ENCODE measurements at places on chromosomes 2 and 18.

DNA sequence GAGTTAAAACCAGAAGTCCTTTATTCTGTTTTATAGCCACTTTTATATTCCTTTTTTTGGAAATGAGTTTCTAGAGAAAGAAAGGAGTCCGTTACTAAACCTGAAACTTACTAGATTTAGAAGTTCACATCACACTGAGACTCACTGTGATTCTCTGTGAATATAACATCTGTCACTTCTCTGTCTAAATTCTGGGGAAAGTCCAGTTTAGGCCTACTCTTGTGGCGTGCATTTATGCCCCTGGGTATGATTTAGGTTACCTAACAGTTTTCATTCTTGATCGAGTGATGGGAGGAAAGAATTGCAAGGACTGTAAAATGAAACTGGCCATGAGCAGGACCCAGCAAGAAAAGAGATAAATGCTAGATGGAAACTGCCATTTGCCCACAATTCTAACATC lies 449.6 kb downstream of the SPAG16 start:
- DNase-seq = no peak

DNA sequence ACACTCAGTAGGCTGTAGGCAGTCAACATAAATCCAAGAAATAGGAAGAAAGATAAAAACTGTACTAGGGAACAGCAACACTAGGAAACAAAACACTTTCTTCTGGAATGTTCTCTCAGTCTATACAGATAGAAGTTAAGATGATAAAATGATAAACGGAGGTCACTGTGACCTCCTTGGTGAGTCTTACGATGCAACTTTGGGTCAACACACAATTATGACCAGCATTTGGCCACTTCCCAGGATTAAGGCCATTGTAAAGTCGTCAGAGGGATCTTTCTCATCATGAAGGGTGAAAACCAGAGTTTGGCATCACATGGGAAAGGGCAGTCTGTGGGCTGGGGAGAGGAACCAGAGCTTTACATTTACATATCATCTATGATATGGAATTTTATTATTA lies 33.4 kb downstream of the LAMA3 start:
- no peak for DNase-seq

GRCh38 chr18:49621717-49622351 lies 60.0 kb downstream of the LIPG start:
- no peak for DNase-seq

DNA sequence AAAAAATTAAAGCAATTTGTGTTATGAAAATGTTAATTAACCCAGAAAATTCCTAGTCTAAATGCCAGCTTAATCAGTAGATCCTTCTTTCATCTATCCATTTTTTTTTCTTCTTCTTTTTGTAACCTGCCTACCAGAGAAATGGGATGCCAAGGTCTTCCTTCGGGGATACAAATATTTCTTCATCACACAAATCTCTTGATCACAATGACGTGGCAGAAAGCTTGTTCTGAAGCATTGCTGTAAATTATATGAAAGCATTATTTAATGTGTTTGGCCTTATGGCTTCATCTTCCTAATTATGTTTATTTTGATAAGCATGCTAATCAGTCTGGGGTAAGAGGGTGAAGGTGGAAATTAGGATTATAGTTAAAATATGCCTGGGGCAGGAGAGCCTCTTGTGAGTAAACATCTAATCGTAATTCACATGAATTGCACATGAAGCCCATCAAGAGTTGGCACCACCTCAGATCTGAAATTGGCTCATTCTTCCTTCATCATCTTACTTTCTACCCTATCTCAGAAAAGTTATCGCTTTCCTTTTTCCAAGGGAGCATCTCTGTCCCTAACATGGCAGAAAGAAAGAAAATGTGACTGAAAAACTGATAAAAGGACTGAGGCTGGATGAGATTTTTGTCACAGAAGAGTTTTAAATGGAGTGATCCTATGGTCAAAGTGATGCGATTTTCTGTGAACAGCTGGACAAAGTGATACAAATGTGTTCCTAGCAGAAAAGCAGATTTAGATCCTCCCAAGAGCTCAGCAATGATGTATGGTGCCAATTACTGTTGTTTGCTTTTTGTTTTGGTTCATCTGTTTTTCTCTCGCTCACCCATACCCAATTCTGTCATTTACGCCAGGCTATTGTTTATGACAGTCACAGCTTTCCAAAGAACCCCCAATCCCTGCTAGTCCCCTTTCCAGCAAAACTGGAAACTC lies 76.9 kb upstream of the PMAIP1 start:
- DNase-seq = no peak

GRCh38 chr2:232879618-232880494 lies 9.8 kb downstream of the SNORC start:
- DNase-seq = no peak

GRCh38 chr18:76977108-76977621 lies 154.8 kb downstream of the ZNF236 start:
- no peak for DNase-seq

GRCh38 chr2:182283512-182283911 lies 143.3 kb downstream of the PDE1A start:
- no peak for DNase-seq

GRCh38 chr2:199409759-199410529 lies 47.8 kb downstream of the SATB2 start:
- no peak for DNase-seq

DNA sequence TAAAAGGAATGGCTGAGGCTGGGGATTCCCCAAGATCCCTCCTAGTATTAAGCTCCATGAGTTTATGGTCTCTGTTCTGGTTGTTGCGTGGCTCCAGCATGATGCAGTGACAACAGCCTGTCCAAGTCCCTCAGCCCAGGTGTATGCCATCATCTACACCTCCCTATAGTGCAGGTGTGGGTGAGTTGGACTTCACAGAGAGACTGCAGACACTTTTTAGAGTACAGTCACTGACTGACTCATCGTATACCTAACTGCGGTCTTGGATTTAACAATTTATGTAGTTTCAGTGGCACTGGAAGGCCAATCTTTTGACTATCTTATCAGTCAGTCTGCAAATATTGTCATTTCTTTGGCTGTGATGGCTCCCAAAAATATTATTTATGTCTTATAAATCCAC lies 415.0 kb downstream of the TMX3 start:
- no peak for DNase-seq

GRCh38 chr2:65504814-65505697 lies 72.7 kb upstream of the SPRED2 start:
- DNase-seq = peak; percentile 33

GRCh38 chr2:22276696-22277095 lies 1108.3 kb upstream of the KLHL29 start:
- no peak for DNase-seq

GRCh38 chr2:224127871-224128501 lies 88.9 kb upstream of the SERPINE2 start:
- DNase-seq = no peak

DNA sequence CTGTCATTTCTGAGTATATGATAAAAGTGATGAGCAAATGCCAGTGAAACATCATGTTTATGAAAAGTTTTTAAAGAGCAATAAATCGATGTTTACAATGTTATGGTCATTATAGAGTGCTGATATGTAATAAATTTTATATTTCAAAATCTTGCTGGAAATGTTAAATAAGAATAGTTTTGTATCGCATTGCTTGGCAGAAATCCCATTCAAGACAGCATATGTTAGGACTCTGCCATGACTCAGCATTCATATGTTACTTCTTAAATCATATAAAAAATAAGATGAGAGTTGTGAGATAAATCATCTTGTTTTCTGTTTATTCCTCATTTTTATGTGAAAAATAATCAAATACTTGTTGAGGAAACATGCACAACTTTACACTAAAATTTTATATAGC lies 949.9 kb upstream of the NRXN1 start:
- no peak for DNase-seq

GRCh38 chr2:76163860-76164259 lies 453.1 kb upstream of the GCFC2 start:
- no peak for DNase-seq

DNA sequence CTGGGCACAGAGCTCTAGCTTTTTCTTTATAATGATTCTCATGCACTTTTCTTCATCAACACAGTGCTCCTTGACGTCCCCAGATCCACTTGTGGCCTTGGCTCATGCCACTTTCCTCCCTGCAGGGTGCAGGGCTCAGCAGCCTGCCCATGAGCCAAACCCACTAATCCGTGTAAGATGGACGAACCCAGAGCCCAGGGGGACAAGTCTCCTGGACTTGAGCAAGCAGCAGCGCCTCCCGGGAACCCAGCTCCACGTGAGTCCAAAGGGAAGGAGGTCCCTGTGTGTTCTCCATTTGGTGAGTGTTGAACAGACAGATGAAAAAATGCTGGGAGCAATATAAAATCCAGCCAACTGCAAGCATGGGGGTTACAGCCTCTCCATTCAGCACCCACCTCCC lies 470.6 kb upstream of the HS6ST1 start:
- no peak for DNase-seq

GRCh38 chr2:36549165-36549574 lies 48.8 kb downstream of the FEZ2 start:
- DNase-seq = no peak

GRCh38 chr2:144645083-144645778 lies 125.3 kb upstream of the ZEB2 start:
- no peak for DNase-seq

DNA sequence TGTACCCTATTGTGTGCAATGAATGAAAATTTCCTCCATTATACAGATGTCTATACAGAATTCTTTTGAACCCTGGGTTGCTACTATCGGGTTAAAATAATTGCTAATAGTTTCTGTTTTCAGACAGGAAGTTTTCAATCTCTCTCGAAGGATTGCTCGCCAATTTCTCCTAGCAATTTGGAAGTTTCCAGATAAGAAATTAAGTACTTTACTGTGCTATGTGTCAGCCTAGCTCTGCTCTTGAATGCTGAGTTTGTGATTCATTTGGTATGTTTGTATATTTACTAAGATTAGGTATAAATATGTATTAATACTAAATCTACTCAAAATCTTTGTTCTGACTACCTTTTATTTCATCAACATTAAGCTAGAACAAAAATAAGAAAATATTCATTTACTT lies 74.6 kb upstream of the ARL5A start:
- no peak for DNase-seq

DNA sequence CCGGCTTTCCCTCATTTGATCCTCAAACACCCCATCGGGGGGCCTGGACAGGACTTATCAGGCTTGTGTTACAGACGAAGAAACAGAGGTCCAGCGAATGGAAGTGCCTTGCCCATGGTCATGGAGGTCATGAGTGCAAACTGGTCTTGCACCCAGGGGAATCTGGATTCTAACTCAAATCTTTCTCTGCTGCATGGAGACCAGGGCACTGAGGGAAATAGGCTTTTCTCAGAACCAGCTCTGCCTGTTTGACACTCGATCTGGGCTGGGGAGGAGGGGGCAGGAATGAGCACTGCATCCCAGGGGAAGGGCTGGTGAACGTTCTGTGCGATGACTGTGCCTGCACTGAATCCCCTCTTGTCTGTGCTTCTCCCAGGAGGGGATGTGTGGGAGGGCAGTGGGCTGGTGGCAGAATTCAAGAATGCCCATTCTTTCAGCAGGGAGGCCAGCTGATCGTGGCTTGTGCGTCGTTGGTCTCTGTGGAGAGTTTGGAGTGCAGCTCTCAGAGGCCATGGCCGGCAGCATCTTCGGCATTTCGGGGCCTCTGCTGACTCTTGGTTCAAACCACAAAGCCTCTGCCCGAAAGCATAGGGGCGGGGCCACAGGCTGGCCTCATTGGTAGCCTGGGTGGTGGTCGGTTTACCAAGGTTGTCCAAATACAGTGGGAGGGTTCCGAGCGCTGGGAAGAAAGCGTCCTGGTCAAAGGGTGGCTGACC lies 171.6 kb downstream of the DDX1 start:
- no peak for DNase-seq

- no peak for DNase-seq
Measured at GRCh38 chr2:118774458-118775133, 72.9 kb downstream of the EN1 start.

DNA sequence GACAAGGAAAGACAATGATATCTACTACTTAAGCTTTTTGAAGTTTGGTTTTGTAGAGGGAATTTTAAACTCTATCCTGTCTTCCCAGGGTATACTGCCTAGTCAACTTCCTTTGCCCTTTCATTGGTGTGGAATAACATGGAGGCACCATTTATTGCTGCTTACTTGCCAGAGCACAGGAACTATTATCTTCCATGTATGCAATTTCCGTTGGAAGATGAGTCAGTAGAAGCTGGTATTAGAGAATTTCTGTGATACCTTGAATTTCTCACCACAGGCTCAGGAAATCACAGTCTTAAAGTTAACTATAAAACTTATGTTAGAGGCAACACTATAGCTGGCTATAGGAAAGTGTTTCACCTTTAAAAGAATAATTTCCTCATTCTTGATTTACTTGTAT lies 40.9 kb upstream of the RGPD4 start:
- DNase-seq = no peak

GRCh38 chr2:25483607-25484266 lies 142.0 kb upstream of the DNMT3A start:
- DNase-seq = no peak

DNA sequence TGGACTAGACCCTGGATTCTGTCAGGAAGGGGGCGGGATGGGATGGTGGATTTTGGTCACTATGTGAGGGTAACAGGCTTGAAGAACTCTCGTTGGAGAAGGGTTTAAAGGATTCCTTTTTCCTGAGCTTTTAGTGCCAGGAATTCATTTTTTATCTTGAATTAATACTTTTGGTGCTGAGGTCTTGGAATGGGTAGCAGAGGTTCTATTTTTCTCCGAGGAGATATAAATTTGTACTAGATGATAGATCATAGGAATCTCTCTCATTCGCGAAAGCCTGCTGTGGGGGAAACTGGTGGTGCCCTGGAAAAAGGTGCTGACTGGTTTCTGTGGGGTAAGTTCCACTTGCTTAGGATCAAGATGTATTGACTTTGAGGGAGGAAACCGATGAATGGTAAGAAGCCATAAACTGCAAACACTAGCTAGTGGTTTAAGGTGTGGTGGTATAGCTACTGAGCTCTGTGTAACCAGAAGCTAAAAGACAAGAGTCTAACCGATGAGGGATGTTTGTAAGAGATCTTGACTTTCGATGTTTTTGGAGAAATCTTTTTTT lies 706 bp downstream of the AGPS start:
- no peak for DNase-seq

DNA sequence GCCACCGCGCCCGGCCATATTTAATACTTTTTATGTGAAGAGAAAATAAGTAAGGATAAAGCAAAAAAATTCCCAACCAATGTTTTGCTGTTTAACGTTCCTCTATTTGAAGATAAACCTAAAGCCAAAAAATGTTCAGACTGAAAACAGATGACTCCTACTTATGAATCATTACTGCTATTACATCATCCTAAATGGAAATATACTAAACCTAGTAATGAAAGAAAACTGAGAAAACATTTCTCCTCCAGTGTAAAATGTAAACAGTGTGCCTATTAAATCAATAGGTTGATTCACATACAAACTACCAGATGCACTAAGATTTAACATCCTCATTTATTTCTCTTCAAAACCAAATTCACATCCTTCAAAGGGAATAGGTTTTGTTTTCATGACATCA lies 43.5 kb downstream of the CWC22 start:
- no peak for DNase-seq

GRCh38 chr2:118823633-118824032 lies 23.8 kb downstream of the EN1 start:
- DNase-seq = no peak
